ENCODE measurements at places on chromosomes 2 and 18.

GRCh38 chr2:202064171-202064880 lies 8.7 kb upstream of the KIAA2012 start:
- DNase-seq = no peak

- no peak for DNase-seq
These were observed 19.3 kb upstream of the ACKR3 start for GRCh38 chr2:236550290-236550689.

- no peak for DNase-seq
These were observed 110.7 kb upstream of the APCDD1 start for GRCh38 chr18:10343778-10344177.

GRCh38 chr2:139746901-139747300 lies 966.7 kb upstream of the NXPH2 start:
- DNase-seq = no peak

GRCh38 chr2:182716650-182716979 lies 558 bp downstream of the DNAJC10 start:
- peak; percentile 7 for DNase-seq

DNA sequence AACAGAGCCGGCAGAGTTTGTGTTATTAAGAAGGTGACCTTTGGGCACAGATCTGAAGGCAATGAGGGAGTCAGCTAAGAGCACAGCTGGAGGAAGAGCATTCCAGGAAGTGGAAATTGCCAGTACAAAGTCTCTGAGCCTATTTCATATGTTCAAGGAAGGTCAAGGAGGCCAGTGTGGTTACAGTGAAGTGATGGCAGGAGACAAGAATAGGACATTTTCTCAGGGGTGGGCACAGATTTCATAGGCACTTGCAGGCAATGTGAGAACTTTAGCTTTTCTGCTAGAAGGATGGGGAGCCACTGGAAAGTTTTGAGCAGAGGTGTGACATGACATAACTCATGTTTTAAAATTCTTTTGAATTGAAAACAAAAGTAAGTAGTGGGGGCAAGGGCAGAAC lies 50.3 kb downstream of the ARHGAP25 start:
- no peak for DNase-seq

DNA sequence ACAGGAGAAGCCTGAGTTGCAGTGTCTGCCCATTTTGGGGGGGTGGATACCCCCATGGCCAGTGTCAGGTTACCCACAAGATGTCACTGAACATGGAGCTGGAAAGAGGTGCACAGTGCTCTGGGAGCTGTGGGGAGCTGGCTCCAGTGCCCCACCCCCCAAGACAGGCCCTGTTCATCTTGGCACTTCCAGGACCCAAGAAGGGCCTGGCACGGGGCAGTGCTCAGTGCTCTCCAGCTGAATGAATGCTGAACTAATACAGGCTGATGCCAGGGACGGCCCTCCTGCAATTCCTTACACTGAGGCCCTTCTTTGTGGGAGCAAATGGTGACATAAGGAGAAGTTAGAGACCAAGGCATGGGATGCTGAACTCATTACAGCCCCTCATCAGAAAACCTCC lies 163.4 kb upstream of the GLI2 start:
- no peak for DNase-seq

- DNase-seq = no peak
These were observed 79.9 kb downstream of the EPAS1 start for GRCh38 chr2:46377101-46377581.

- DNase-seq = no peak
These were observed 138.6 kb upstream of the GLI2 start for GRCh38 chr2:120596990-120597594.

GRCh38 chr18:62989195-62989594 lies 273.9 kb downstream of the PHLPP1 start:
- no peak for DNase-seq

GRCh38 chr2:39991298-39991697 lies 212.2 kb upstream of the THUMPD2 start:
- DNase-seq = no peak
